ENCODE measurements at places on chromosomes 11 and 22. TPM values are rescaled to one million over a fixed set of nuclear protein-coding genes. Genes with fewer than 3 reads are reported as not detected.

BARX2 gene
- not detected for polyA plus RNA-seq

PNPLA5 gene
- not detected for polyA plus RNA-seq

KCNK4 gene
- polyA plus RNA-seq = not detected

TNNT3 gene
- polyA plus RNA-seq = 9.0 TPM

SLC17A6 gene
- not detected for polyA plus RNA-seq

EFCAB6 gene
- polyA plus RNA-seq = 1.00 TPM

CECR2 gene
- 1.1 TPM for polyA plus RNA-seq

FOLR2 gene
- polyA plus RNA-seq = 15.5 TPM

VPREB3 gene
- not detected for polyA plus RNA-seq

OR51G2 gene
- polyA plus RNA-seq = not detected

OR52E8 gene
- polyA plus RNA-seq = not detected

RAB36 gene
- 4.0 TPM for polyA plus RNA-seq

DNA sequence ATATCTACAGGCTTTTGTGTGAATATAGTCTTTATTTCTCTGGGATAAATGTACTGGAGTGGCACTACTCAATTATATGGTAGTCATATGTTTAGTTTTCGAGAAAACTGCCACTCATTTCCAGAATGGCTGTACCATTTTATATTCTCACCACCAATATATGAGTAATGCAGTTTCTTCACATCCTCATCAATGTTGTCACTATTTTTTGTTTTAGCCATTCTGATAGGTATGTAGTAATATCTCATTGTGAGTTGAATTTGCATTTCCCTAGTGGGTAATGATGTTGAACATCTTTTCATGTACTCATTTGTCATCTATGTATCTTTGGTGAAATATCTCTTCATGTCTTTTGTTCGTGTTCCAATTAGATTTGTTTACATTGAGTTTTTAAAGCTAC is 18.0 kb downstream of the ACRV1 start:
- DNase-seq = no peak

- DNase-seq = no peak
Measured at GRCh38 chr22:39729141-39729934, 158.8 kb downstream of the CACNA1I start.

- DNase-seq = no peak
Measured at GRCh38 chr11:2991452-2992233, 486 bp downstream of the NAP1L4 start.

GRCh38 chr22:22673099-22673498 is 28.7 kb downstream of the GGTLC2 start:
- no peak for DNase-seq

- no peak for DNase-seq
Measured at GRCh38 chr22:45891021-45891421, 85.9 kb downstream of the WNT7B start.

DNA sequence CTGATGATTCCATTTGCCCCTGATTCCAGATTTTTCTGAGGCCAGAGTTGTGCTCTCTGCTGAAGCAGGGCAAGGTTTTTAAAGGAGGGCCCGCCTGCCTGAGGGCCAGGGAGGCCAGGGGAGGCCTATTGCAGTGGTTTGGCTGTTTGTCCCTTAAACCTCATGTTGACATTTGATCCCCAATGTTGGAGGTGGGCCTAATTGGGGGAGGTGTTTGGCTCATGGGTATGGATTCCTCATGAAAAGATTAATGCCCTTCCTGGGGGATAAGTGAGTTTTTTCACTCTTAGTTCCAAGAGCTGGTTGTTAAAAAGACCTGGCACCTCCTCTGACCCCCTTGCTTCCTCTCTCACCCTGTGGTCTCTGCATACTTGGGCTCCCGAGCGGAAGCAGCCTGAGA is 9.2 kb downstream of the GAL3ST3 start:
- DNase-seq = no peak

GRCh38 chr22:25695146-25695545 is 46.8 kb upstream of the MYO18B start:
- no peak for DNase-seq

DNA sequence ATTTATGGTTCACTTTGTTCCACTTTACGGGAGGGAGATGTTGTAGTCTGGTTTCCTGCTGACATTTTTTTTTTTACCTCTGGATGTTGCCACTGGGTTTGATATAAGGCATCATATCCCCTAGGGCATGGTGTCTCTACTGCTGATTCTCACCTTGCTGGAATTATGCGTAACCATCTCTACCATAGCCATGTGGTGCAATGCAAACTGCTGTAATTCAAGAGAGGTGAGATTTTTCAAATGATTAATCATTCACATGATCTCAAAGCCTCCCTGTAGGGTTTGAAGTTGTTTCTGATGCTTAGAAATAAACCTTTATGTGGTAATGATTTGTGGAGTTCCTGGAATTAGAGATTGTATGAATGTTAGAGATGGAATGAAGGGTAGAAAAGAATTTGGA is 13.0 kb downstream of the MS4A3 start:
- DNase-seq = no peak

DNA sequence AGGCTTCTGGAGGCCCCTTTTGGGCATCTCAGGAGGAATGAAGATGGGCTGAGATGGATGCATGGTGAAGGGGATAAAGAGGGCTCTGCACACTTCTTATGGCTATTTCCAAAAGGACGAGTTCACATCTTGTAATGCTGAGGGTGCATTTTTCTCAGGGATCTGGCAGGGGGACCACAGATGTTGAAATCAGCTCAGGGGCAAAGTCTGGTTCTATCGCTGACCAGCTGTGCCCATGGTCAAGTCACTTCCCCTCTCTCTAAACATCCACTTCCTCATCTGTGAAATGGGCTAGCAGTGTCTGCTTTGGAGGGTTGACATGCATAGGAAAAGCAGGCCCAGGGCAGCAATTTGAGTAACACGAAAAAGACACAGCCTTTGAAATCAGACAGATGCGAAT is 26.5 kb downstream of the LHFPL7 start:
- no peak for DNase-seq

GRCh38 chr11:75014129-75014528 is 25.4 kb downstream of the NEU3 start:
- no peak for DNase-seq

- DNase-seq = no peak
Measured at GRCh38 chr11:110859998-110860397, 147.8 kb upstream of the ARHGAP20 start.

DNA sequence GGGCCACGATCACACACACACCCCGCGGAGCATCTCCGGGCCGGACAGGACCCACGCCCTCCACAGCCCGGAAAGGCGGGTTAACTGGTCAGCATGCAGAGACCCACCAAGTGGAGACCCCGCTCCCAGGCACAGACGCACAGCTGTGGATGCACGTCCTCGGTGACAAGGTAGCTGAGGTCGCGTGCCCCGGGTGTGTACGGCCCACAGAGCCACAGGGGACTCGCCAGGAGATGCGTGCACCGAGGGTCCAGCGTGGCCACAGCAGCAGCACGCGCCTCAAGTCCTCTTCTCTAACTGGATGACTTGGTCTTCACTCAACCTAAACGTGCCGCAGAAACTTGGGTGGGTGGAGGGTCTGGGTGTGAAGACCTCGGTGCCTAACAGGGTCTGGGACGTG is 5.5 kb downstream of the H19 start:
- no peak for DNase-seq

GRCh38 chr11:80958361-80958760 is 1517.5 kb upstream of the TENM4 start:
- DNase-seq = no peak

GRCh38 chr11:20599221-20600019 is at the start of gene SLC6A5:
Gene SLC6A5 (plus strand): TSS chr11:20599608. CDS start chr11:20599673, 65 bp downstream.
- no peak for DNase-seq

DNA sequence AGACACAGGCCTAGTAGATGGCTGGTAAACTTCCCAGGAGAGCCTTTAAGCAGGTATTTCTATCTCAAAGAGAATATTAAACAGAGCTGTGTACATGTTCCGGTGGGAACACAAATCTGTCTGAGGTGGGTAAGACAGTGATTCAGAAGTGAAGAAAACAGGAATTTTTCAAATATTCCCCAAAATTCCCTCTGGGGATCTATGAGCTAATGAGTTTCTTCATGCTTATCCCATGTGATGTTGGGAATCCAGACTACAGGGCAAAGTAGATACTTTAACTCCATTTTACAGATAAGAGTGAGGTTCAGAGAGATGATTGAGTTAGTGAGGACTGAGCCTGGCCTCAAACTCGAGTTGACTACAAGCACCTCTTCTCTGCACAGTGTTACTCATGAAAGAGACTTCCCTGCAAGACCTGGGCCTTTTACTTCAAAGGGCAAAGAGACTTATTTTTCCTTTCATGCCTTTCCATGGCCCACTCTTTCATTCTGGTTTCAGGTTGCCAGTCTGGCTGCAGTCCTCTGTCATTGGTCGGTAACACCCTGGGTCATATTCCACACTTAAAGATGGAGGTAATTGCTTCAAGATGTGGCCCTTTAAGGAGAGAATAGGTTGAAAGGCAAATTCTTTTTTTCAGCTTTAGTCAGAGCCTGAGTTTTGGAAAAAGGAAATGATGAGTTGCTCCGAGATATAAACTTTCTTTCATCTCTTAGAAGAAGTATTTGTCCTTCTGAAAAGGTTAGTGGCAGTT is 70.1 kb downstream of the CYB5R2 start:
- no peak for DNase-seq

- peak; percentile 58 for DNase-seq
Measured at GRCh38 chr22:29917052-29917902, 34.3 kb downstream of the MTMR3 start.

DNA sequence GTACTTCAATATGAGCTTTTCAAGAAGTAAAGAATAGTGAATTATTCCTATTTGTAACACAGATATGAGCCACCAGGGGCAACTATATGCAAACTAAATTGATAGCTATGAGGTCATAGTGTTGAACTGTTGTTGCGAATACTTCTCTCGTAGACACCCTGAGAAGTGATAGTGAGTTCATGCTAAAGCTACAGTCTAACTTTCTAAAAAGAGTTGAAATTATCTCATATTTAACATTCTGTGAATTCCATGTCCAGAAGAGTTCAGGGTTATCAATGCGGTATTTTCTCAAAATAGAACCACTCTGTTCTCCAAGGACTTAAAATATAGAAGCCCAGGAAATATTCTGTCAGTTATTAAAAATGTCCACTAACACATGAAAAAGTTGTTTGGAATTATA is 185.4 kb downstream of the AASDHPPT start:
- DNase-seq = no peak

DNA sequence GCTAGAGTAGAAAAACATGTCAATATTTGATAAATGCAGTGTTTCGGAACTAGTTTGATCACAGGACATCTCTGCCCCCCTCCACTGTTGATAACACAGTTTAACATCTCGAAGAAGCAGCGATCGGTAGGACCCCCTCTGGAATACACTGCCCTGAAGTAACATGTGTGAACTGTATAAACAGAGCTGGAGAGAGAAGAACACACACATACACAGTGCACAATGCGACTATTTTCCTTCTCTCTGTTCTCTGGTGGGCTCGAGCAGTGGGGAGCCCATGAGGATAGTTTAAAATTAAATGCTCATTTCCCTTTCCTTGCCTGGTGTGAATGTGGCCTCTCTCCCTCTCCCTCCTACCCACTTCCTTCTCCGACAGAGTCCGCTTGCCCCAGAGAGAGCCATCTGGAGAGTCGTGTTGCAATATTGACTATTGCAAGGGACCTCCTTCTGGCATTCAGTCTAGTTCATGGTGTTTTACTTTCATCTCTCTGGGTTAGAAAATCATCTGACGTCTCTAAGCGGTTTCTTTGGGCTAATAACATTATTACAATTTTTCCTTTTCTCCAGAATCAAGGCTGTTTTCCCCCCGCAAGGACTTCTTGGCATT is 51.6 kb upstream of the BARX2 start:
- DNase-seq = no peak

DNA sequence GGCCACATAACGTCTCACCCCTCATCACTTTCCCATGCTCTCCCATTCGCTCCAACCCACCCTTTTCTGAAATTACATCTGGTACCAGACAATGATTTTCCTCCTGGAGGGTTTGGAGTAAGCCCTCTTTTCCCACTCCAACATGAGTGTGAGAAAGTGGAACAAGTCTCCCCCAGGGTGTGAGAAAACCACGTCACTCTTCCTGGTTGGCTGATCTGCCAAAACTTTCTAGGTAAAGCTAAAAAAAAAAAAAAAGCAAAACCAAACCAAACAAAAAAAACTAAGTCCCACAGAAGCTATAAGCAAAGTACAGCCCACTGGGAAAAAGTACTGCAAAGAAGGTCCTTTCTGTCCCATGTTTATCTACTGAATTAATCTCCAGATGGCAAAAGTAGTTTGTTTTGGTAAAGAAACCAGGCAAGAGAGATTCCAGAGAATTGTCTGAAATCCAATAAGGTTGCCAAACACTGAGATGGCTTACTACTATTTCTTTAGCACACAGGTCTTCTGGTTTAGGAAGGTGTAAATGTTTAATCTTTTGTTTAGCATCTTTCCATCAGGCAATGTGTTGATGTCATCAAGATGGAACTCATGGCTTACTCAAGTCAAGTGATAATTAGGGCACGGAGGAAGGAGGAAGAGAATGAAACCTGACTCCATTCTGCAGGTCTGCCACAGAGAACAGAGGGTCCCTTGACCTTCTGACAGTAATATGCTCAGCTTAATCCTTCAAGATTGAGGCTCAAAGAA is 395.6 kb downstream of the LARGE1 start:
- DNase-seq = no peak

DNA sequence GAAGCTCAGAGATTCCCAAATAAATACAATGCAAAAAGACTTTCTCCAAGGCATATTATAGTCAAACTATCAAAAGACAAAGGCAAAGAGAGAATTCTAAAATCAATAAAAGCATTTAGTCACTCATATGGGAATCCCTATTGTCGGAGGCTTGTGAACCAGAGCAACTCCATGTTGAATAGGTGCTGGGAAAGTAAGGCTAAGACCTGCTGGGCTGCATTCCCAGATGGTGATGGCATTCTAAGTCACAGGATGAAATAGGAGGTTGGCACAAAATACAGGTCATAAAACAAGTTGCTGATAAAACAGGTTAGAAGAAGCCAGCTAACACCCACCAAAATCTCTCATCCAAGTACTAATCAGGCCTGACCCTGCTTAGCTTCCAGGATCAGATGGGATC is 84.5 kb downstream of the JRKL start:
- DNase-seq = no peak

DNA sequence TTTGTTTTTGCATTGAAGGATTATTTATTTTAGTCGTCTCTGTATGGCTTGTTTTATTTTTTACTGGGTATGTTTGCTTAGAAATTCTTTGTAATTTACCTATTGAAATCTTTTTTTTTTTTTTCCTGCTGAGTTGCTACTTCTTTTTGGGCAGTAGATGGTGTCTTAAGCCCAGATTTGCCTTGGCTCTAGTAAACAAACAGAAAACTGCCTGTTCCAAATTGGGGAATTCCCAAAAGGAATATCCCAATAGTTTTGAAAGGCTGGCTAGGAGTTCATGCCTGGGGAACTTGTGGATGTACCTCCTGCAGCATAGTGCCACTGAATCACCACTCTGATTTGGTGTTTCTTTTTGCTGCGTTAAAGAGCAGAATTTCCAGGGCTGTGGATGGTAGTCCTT is 17.7 kb downstream of the PAMR1 start:
- no peak for DNase-seq

- peak; percentile 48 for DNase-seq
Measured at GRCh38 chr11:74680703-74681531, 50.3 kb downstream of the CHRDL2 start.

DNA sequence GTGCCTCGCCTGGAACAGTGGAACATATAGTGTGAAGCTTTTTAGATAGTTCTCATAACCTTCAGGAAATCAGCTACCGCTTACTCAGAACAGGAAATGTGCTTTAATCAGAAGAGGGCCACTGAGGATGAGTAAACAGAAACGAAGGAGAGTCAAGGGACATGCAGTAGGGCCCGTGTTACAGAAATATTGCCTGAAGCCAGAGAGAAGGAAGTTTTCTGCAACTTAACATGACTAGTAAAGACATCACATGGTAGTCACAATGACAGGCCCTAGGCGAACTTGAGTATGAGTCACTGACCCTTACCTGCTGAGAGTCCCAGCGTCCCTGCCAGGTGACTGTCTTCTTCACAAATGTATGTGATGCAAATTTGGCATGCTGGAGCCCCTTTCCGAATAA is 39.4 kb downstream of the CARD18 start:
- no peak for DNase-seq

Data from ovary (tissue), 10 donors.